ENCODE measurements at places on chromosomes 3 and 15.

DNA sequence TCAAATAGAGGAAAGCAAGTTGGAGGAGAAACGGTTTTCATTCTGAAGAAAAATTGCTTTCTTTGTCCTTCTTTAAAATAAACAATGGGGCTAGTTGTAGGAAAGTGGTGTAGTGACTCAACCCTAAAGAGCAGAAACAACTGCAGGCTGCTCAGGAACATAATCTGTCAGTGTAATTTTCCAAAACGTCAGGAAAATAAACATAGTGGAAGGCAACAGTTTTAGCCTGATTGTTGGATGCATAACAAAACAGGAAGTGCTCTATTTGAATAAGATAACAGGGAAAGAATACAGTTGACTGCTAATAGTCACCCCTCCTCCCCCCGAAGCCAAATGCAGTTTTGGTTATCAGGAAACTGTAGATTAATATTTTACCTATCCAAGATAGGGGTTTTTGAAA is 167.6 kb downstream of the ECT2 start:
- peak; percentile 18 for DNase-seq

DNA sequence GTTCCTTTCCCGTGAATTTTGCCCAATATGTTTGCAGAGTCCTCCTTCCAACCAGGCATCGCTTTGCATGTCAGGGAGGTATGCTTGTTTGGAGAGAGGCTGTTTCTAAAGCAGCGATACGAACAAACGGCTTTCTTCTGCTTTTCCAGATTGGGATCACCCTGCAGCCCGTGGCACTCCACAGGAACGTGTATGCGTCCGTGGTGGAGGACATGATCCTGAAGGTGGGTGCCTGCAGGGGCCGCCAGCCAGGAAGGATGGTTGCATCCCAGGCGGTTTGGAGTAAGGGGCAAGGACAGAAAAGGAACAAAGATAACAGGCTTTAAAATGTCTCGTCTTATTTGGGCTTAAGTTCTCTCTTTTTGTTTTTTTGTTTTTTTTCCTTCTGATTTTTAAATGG is 17.5 kb downstream of the MAP6D1 start:
- DNase-seq = no peak

- DNase-seq = peak; percentile 37
Observed at GRCh38 chr3:155995525-155996370, 124.6 kb upstream of the KCNAB1 start.

DNA sequence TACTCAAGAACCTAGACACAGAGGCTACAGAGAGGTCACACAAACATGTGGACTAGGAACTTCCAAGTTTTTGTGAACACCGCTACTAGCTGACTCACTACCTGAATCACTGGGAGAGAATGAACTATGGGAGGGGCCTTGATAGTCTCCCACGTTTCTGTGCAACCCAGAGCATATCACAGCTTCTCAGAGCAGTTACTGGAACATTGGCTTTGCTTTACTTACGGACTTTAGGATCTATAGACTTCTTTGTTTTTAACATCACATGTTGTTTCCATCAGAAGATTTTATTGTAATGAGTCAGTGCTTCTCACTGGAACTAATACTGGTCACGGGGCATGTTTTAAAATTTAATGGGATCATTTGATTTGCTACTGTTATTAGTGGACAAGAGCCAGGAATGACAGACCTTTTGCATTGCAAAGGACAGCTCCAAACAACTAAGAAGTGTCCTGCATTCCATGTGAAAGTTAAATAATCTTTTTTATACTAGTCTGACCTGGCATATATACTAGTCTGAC is 35.6 kb downstream of the RTP4 start:
- peak; percentile 38 for DNase-seq

DNA sequence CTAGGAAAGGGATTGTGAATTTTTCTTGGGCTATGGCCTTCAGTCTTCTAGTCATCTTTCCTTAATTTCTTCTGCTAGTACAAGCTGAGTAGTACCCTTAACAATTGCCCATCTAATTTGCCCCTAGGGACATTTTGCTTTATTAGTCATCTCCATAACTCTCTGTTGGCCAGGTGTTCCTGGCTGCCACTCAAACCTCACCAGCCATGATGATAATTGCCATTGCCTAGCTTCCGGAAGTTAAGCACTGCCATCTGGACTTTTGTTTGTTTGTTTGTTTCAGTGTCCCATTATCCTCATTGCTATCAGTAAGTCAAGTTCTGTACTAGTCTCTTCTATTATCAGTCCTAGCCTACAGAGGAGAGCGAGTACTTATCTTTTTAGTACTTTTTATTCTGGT is 36.6 kb upstream of the UBL7 start:
- DNase-seq = no peak

DNA sequence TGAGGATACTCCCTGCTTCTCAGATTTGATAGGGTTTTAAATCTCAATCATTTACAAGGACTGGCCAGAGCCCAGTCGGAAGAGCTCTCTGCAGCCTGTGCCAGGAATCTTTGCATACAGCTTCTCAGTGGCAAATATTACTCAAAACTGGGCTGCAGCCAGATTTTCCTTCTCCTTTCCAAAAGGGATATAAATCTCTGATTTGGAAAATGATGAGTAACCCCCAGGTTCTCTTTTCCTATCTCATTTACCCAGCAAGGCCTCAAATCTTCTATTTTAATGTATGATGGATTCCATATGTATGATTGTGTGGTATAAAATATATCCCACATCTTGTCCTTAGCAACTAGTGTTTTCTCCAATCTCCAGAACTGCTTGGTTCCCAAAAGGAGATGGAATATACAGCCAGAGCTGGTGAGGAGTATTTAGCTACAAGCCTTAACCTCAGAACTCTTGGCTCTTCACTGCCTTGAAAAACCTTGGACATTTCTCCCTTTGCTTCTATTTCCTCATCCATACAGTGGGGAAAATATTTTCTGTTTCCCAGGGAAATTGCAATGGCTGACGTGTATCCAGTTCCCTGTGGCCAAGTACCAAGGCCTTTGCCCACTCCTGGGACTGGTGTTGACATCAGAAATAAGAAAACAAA is 114.4 kb downstream of the ATG7 start:
- peak; percentile 78 for DNase-seq

DNA sequence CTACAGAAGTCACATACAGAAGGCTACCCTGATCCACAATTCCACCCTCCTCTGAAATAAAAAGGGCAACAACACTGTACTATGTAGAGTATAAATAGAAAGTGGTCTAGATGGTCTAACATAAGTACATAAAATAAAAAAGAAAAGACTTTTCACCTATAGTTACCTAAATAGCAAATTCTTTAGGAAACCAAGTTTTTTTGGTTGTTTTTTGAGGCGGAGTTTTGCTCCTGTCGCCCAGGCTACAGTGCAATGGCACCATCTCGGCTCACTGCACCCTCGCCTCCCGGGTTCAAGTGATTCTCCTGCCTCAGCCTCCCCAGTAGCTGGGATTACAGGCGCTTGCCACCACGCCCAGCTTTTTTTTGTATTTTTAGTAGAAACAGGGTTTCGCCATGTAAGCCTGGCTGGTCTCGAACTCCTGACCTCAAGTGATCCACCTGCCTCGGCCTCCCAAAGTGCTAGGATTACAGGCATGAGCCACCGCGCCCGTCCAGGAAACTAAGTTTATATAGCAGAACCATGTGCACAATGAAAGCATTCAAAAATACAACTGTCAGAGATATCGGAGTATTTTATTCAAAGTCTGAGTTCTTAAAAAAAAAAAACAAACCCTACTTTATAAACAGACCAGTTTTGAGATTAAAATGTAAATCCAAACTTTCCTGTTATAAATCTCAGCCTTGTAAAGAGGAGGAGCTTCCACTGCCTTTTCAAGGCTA is 1.7 kb downstream of the SIN3A start:
- DNase-seq = no peak

DNA sequence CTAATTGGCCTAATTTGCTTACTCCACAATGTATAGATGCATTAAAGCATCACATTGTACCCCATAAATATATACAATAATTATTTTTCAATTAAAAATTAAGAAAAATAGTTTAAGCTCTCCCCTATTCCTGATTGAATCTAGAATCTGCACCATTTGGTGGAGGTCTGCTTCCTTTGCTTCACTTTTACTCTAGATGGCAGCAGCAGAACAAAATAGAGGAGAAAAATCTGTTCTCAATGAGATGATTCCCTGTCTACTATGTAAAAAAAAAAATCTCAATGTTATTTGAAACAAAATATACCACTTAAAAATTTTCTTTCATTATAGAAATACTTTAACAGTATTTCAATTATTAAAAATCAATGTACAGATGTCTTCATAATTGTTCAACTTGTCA is 109.6 kb upstream of the FXR1 start:
- peak; percentile 48 for DNase-seq

DNA sequence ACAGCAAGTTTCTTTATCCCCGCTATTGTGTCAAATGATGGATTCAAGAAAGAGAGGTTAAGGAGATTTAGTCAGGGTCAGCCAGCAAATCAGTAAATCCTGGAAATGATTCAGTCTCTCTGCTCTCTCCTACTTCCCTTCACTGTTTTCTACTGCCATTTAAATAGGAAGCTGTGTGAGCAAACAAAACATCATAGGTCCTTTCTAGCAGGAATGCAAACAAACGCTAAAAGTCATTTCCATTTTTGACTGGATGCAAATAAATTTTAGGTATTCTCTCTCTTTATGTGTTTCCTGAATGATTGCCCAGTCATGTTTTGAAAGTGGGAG is 299.4 kb upstream of the RORA start:
- DNase-seq = no peak

DNA sequence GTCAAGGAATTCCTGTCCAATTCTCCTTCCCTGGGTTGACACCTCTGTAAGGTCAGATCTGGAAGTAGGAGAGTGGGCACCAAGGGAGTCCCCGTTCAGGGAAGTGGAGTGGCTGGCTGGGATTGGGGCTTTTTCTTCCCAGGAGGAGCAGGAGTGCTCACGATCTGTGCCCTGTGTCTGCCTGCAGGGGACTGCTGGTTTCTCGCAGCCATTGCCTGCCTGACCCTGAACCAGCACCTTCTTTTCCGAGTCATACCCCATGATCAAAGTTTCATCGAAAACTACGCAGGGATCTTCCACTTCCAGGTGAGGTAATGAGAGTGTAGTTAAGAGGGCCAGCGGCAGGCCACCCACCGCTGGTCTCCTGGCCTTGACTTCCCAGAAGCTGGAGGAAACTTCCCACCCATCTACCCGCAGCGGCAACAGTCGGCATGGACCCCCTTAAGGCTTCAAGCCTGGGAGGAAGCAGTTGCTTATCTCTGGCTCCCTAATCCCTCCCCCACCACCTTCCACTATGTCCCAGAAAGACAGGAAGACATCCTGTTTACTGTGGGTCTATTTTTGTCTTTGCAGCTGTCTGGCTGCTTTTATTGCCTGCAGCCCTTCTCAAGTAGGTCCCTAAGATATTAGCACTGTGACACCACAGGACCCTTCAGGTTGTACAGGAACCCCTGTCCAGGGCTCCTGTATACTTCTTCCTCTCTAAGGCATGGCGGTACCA is 26.8 kb downstream of the CAPN3 start:
- peak; percentile 53 for DNase-seq

- DNase-seq = peak; percentile 59
Observed at GRCh38 chr15:38073178-38073946, 138.9 kb downstream of the TMCO5A start.

DNA sequence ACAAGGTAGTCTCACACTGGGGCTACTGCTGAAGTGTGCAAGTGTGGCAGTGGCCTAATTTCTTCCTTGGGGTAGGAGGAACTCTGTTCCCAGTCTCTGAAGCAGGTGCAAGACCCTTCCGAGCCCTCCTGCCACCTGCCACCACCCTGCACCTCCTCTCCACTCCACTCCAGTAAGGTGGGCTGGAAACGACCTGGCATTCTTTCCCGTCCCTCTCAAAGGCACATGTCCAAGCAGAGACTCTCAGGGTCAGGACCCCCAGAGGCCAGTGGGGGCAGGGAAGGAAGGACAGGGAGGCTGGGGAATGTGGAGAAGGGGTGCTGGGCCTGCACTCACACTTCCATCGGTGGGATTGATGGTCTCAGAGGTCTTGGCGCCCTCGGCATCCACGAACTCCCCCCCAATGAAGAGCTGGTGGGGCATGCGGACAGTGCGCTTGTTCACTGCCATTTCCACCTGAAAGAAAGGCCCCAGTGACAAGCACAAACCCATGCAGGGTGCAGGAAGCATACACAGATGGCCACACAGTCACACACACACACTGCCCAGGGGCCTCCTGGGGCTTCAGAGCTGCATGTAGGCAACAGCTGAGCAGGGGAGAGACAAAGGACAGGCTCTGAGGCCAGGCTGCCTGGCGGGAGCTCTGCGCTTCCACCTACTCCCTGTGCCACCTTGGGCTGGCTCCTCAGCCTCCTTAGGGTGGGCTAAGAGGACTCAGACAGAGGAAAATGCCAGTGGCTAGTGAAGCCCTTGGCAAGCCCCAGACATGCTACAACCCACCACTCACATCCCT is 43.8 kb downstream of the ALDH1L1 start:
- peak; percentile 11 for DNase-seq

DNA sequence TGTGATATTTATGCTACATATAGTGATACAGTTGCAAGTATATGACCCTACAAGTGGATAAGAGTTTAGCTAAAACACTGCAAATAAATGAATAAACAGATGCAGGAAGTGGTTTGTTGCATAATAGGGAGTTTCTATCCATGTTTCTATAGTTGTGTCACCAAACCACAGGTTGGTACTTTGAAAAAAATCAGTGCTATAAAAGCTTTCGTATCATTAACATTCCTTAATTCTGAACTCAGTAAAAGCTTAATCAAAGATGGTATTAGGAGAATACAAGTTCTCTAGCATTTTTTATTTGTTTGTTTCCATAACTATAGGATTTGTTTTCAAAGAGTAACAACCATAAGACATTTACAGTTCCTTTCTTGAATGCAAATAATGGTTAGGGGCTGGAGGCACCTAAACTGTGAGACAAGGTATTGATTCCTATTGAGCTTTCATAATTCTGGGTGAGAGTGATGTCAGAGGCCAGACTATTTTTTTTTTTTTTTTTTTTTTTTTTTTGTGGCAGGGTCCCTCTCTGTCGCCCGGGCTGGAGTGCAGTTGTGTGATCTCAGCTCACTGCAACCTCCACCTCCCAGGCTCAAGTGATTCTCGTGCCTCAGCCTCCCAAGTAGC is 29.6 kb downstream of the CPOX start:
- no peak for DNase-seq

GRCh38 chr15:64137226-64137833 is 14.2 kb upstream of the SNX22 start:
- no peak for DNase-seq

GRCh38 chr3:12708584-12709192 is 44.8 kb upstream of the RAF1 start:
- peak; percentile 27 for DNase-seq

DNA sequence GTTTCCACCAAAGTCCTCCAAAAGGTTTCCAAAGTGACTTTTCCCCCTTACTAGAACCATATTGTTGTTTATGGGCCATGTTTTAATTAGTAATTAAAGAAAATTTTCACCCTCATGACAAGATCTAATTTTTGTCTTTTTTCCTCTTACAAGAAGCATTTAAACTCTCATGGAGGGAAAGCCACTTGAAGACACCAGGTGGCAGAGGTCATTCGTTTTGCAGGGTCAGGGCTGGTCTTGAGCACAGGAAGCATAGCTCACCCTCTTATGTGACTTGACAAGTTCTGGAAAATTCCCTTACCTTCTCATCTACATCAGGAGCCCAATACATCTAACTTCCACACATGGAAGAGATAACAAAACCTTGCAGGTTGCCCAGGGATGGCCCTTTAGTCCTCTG is 163.7 kb downstream of the GREM1 start:
- DNase-seq = no peak

GRCh38 chr15:50065279-50065678 is 53.8 kb downstream of the ATP8B4 start:
- no peak for DNase-seq

All from tongue (tissue), 3 donors.